ENCODE measurements at places on chromosomes 1 and 21.

GRCh38 chr1:2555634-2556276 lies 416 bp upstream of the TNFRSF14 start:
- no peak for DNase-seq

- peak; percentile 89 for DNase-seq
Measured at GRCh38 chr1:155086128-155086741, 7.6 kb downstream of the EFNA3 start.

- DNase-seq: no peak
Measured at GRCh38 chr21:40099809-40100208, 232.6 kb downstream of the PCP4 start.

DNA sequence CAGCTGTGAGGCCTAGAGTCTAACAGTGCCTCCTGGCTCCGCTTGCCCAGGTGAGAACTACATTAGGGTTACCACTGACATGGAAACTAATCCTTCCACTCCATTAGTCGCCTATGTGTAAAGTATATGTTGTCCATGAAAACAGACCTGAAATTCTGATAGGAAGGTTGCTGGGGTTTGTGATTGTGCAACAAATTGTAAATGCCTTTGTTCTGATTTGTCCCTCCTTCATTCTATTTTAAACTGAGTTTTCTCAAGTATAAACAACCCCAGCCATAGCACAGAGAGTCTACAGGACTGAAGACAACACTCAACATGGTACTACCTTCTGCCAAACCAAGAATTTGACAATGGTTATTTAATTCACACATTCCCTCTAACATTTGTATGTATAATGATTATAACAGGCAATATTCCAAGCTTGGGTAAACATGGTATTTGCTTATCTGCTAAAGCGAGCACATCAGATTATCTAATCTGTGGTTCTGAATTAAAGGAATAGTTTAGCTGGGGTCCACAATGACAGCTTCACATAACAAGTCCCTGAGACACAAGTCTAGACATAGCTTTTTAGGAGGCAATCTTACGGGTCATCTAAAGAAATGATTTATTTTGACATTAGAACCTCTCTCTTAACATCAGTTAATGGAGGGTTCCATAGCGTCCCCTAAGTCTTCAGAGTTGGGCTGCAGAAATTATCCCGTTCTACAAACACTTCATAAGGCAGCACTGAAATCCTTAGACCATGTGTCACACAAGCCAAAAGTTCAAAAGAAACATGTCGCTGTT lies 633.0 kb downstream of the SMYD3 start:
- DNase-seq: no peak

GRCh38 chr1:7117399-7118281 lies 332.4 kb downstream of the CAMTA1 start:
- peak; percentile 35 for DNase-seq

GRCh38 chr1:185803241-185803640 lies 69.0 kb downstream of the HMCN1 start:
- no peak for DNase-seq

DNA sequence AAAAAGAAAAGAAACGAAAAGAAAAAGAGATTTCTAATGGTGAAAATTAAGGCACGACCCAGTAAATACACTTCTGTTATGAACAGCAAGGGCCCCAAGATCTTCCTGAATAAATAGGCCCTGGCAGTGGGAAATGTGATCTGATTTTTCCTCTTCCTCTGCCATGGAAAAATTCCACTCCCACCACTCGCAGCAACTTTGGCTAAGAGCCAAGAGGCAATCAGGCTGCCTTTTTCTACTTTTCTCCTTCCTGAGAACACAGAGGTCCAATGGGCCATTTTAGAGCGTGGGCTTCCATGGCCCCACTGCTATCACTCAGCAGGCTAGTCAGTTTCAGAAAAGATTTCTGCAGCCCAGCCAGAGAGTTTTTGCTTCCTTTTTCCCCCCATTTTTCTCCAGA lies 33.7 kb upstream of the AK4 start:
- DNase-seq: no peak

DNA sequence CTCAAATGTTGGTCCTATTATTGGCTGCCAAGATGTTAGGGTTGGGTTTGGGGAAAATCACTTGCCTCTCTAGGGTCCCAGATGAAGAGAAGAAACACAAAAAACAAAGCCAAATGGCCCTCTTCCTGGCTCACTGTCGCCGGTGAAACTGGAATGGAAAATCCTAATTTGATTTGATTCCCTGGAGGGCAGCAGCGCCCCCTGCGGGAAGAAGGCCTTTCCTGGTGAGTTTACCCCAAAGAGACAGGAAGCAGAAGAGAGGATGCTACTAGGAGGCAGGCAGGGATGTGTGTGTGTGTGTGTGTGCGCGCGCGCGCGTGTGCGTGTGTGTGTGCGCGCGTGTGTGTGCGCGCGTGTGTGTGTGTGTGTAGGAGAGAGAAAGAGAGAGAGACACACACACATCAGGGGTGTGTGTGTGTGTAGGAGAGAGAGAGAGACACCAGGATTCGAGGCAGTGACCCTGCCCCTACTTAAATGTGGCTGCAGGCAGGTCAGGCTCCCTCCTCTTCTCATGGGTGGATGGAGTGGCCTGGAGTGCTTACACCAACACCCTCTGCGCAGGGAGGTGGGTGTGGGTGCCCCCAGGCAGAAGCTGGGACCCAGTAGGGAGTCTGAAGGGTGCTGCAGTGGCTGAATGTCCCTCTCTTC lies 3.1 kb upstream of the SELENON start:
- peak; percentile 77 for DNase-seq

- no peak for DNase-seq
Measured at GRCh38 chr1:46757247-46757955, 38.5 kb upstream of the EFCAB14 start.

DNA sequence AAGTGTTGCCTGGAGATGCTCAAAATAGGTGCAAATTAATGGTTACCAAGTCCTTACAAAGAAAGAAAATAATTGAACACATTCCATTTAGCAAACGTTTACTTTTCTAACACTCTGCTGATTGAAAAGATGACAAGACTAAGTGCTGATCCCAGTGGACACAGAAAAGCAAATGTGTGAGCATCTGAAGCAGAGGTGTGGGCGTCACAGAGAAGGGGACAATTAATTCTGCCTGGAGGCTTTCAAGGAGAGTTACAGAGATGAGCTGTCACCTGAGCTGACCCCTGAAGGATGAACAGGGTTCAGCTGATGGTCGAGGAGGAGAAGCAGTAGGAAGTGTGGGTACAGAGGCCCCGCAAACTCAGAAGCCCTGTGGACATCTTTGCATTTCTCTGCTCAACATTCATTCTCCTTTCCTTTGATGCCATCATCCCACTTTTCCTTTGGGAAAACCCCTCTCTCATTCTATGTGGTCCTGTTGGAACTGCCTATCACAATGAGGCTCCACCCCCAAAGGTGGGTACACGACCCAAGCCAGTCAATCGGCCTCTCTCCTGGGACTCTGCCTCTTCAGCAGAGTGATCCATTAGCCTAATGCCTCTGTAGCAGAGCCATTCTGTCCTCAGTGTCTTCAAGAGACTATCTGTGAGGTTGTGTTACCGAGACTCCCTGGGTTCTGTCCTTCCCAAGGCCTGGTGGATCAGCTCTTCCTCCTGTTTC lies 17.2 kb upstream of the PLA2G2E start:
- no peak for DNase-seq

DNA sequence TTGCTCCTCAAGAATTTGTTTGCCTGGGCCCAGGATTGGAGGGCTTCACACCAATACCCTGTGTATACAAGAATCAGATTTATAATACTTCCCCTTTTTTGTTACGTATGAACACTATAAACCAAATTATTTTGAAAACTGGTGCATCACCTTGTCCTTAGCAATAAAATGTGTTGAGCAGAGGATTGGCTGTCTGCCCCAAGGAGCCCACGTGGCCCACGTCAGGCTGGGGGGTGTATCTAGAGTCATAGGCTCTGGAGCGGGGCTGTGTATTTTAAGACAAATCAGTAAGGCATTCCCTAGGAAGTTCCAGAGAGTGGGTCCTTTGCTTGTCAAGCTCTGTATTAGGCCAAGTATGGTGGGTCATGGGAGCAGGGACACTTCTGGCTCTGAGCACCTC lies 2.0 kb upstream of the ST3GAL3 start:
- DNase-seq: no peak

DNA sequence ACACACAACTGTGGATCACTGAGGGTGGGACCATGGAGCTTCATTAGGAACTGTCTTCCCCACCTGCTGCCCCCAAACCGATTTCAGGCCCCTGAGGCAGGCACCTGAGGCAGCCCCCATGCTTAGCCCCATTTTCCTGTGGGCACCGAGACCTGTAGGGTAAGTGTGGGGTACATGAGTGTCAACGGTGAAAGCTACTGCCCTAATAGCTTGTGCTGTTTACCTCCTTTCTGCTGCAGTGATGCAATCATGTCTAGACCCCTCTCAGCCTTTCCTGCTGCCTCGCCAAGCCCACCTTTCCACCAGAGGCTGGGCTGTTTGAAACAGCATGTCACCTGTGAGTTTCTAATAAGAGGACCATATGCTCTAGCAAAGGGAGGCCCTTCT lies 53.0 kb downstream of the NFASC start:
- no peak for DNase-seq

- no peak for DNase-seq
Measured at GRCh38 chr1:222940095-222940494, 125.3 kb downstream of the DISP1 start.

DNA sequence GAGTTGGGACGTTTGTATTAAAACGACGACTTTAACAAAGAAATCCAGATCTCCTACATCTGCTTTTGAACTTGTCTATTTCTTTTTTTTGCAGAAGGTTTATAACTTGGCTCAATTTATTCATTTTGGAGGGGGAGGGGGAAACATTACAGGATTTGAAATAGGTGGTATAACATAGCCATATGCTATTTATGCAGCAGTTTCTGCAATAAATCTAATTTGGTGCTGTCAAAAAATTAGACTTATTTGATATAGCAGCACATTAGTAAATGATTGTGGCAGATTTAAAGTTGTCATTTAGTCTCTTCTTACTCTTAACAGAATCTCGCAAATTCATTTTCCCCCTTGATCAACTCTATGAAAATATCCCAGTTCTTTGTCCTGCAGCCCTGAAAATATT lies 138.2 kb downstream of the SDCCAG8 start:
- DNase-seq: no peak

DNA sequence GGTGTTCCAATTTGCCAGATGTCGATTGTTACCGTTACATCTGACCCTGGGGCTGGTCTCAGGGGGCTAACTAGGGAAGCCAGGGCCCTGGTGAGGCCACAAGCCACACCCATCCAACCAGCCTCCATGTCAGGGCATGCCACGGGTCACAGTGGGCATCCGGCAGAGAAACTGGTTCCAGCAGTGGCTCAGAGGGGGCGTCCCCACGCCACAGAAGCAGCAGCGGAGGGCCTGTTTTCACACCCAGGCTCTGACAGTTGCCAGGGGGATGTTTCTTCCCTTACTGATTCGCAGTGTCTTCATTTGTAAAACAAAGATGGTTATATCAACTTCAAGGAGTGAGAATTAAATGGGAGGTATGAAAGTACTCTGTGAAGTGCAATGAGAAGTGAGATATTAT lies 75.0 kb upstream of the COX20 start:
- DNase-seq: no peak

- DNase-seq: peak; percentile 74
Measured at GRCh38 chr1:22930240-22930912, 42.3 kb downstream of the LACTBL1 start.

DNA sequence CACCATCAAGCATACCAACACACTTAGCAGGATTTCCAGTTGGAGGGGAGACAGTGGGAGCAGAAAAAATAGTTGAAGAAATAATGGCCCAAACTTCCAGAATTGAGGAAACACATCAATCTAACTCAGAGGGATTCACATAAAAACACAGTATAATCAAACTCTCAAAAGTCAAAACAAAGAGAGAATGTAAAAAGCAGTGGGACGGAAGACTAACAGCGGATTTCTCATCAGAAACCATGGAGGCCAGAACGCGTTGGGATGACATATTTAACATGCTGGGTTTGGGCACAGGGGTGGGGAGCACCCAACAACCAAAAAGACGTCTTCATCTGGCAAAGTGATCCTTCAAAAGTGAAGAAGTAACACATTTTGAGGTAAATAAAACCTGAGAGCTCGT lies 7.0 kb upstream of the KRTAP10-9 start:
- DNase-seq: no peak

DNA sequence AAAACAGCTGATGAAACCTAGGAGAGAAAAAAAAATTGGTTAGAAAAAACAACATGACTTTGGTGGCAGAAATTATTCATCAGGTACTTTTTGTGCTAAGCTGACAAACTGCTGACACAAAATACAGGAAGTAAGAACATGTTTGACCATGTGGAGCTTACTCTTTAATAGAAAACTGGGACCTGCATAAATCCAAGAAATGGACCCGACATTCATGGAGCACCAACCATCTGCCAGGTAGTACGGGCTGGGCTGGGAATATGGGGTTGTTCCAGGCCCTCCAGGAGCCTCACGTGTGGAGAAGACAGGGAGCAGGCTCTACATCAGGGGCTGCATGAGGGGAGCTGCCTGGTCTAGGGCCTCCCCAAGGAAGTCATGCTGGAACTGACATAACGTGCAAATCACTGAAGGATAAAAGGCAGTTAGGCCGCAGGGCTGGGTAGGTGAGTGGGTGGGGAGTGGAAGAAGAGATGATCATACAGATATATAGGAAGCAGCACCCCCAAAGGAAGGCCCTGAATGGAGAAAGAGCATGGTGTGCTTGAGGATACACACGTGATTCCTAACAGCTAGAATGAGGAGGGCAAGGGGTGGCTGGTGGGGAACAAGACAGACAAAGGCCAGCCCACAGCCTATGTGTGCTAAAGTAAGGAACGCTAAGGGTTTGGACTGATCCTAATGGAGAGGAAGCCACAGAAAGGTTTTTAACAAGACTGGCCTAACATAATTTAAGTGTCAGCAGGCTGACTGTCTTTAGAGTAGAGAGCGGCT lies 26.1 kb downstream of the CD58 start:
- no peak for DNase-seq

- DNase-seq: no peak
Measured at GRCh38 chr1:230696722-230697437, 17.0 kb downstream of the AGT start.

GRCh38 chr1:36436821-36437220 lies 13.4 kb downstream of the OSCP1 start:
- no peak for DNase-seq

- no peak for DNase-seq
Measured at GRCh38 chr1:238648296-238648695, 738.1 kb upstream of the CHRM3 start.

DNA sequence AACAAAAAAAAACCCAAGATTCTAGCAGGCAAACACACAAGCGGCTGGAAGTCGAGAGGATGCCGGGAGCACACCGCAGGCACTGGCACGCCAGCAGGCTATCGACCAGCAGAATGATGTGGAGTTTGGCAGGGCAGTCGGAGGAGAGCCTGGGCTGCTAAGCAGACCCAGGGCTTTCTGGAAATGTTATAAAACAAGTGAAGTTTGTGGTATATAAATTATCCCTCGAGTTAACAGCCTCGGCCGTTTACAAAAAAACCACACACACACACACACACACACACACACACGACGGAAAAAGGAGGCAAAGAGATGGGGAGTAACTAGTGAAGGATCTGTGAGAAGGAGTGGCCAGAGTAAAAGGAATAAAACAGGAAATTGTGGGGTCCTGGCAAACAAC lies 87.2 kb upstream of the IVNS1ABP start:
- DNase-seq: no peak

- DNase-seq: no peak
Measured at GRCh38 chr1:15207829-15208429, 39.1 kb upstream of the FHAD1 start.

Data from 8988T (cell line).